ENCODE measurements at places on chromosomes 3 and 15. TPM values are rescaled to one million over a fixed set of nuclear protein-coding genes. Genes with fewer than 3 reads are reported as not detected.

Gene SNTN
- total RNA-seq: not detected

- H3K27ac ChIP-seq: peak overlapping the region; percentile 90
- no peaks in the 10 kb centered on the region for H3K27me3 ChIP-seq
- H3K4me1 ChIP-seq: peaks cover 63% of the 10 kb centered on the region
- DNase-seq: no peak
Observed at GRCh38 chr3:52195823-52196331, 2.1 kb upstream of the ALAS1 start.

DNA sequence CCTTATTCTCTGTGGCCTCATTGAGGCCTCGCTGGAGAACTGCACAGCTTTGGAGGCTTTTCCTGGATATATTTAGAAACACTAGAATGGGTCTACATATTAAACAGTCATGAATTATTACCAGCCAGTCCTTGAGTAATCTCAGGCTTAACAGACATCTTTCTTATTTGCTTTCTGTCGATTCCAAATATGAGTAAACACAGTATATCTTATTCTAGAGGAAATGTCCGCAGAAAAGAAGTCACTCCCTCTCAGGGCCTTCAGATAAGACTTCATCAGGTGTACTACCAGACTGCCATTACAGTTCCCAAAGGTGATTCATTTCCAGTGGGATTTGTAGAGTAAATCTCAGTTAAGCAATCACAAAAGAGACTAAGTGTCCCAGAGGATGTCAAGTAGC is 310.7 kb downstream of the RBMS3 start:
- DNase-seq: no peak
- no peak overlapping the region for H3K4me3 ChIP-seq
- H3K4me1 ChIP-seq: no peaks in the 10 kb centered on the region
- no peaks in the 10 kb centered on the region for H3K27me3 ChIP-seq
- no peak overlapping the region for H3K27ac ChIP-seq

DNA sequence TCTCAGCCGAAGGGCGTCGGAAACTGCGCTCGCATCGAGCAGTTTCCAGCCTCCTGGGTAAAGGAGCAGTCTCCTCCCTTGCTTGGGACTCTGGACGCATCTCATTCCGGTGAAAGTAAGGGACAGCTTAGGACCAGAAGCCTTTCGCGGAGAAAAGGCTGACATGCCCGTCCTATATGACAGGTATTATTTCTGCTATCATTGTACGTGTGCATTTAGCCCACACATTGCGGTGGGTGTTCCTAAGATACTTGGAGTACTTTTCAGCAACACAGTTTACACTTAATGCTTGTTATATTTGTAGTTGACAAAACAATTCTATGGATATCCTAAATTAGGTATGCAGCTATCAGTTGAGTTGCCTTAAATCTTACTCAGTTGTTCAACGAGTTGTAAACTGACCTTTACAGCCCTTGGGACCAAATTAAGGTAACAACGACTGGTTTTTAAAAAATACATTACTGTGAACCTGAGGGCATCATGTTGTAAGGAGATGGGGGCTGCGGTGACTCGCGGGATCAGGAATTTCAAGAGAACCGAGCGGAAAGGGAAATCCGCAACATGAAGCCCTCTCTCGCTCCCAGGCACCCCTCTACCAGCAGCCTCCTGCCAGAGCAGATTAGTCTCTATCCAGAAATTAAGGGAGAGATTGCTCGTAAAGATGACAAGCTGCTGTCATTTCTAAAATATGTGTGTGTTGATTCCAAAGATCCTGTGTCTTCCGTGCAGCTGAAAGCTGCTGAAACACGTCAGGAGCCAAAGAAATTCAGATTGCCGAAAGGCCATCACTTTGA is 632 bp upstream of the COPS2 start:
- peaks cover 9% of the 10 kb centered on the region for H3K4me1 ChIP-seq
- peak overlapping the region; percentile 93 for H3K4me3 ChIP-seq
- no peaks in the 10 kb centered on the region for H3K36me3 ChIP-seq
- no peaks in the 10 kb centered on the region for H3K27me3 ChIP-seq

DNA sequence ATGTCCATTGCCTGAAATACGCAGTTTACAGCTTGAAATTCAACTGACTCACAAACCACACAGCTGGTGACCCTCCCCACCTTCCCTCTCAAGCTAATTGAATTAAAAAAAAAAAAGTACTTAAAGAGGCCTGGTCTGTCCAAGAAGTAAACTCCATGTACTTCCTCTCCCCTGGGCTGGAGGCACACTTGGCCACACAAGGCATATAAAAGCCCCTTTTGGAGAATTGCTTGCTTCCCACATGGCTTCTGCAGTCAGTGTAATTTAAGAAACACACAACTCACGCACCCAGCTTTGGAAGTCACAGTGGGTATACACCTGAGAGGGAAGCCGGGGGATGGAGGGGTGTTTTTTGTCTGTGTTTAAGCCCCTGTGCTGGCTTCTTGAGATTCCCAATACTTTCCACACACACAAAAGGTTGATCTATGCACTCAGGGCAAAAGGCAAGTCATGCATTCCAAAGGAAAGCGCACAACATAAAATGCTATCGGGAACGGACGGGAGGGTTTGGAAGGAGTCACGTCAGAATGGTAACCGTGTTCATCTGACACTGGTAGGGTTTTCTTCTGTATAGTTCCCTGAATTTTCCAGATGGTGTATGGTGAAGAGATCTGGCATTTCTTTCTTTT is 106.6 kb upstream of the ALDH1A3 start:
- DNase-seq: no peak
- H3K4me1 ChIP-seq: no peaks in the 10 kb centered on the region
- peaks cover 5% of the 10 kb centered on the region for H3K27me3 ChIP-seq
- no peak overlapping the region for H3K4me3 ChIP-seq

- no peaks in the 10 kb centered on the region for H3K27me3 ChIP-seq
- peak overlapping the region; percentile 86 for H3K27ac ChIP-seq
- H3K4me1 ChIP-seq: peaks cover 19% of the 10 kb centered on the region
Observed at GRCh38 chr3:100333970-100334487, 528 bp upstream of the NIT2 start.

Gene CIDEC
- 1.0 TPM for total RNA-seq

DNA sequence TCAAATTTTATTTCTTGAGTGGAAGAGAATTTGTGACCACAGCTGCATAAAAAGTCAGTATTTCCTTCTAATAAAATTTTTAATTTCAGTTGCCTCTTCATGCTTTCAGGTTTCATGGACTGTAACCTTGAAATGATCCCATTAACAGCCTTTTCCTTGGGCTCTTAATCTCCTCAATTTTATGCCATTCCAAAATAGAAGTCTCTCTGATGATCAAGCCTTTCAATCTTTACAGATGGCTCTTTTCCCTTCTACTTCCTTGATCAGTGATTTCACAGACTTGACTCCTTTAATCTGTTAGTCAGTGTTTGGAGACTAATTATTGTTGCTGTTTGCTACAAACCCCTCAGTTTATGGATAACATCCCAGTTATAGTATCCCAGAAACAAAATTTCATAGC is 11.9 kb downstream of the TSC22D2 start:
- H3K36me3 ChIP-seq: peaks cover 7% of the 10 kb centered on the region
- H3K27me3 ChIP-seq: no peaks in the 10 kb centered on the region
- peaks cover 89% of the 10 kb centered on the region for H3K4me1 ChIP-seq
- no peak overlapping the region for H3K4me3 ChIP-seq
- DNase-seq: no peak

DNA sequence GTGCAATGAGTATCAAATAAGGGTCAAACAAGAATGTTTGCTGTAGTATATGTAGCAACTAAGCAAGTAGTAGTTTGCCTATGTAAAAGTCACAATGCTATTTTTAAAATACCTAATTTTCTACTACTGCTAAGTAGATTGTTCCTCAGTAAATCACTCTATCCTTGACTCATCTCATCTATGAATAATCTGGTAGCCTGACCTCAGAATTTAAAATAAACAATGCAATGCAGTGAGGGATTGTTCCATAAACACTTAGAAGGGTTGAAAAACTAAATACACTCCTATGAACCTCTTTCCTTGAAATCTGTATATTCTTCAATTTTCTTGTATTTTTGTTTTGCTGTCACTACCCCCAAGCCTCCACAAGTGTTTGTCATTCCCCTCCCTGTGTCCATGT is 253.3 kb downstream of the TBC1D5 start:
- H3K4me3 ChIP-seq: no peak overlapping the region
- H3K27me3 ChIP-seq: no peaks in the 10 kb centered on the region
- no peak overlapping the region for H3K27ac ChIP-seq

GRCh38 chr3:158108445-158108985 is 1.4 kb upstream of the RSRC1 start:
- H3K36me3 ChIP-seq: no peaks in the 10 kb centered on the region
- H3K4me3 ChIP-seq: no peak overlapping the region
- H3K27ac ChIP-seq: no peak overlapping the region
- peaks cover 60% of the 10 kb centered on the region for H3K27me3 ChIP-seq

Gene GREM1
- total RNA-seq: not detected

- H3K27ac ChIP-seq: no peak overlapping the region
- H3K27me3 ChIP-seq: no peaks in the 10 kb centered on the region
- no peak for DNase-seq
- no peaks in the 10 kb centered on the region for H3K4me1 ChIP-seq
- H3K4me3 ChIP-seq: no peak overlapping the region
Observed at GRCh38 chr3:157948605-157949383, 157.4 kb downstream of the SHOX2 start.

- H3K27me3 ChIP-seq: no peaks in the 10 kb centered on the region
- H3K27ac ChIP-seq: no peak overlapping the region
- no peak overlapping the region for H3K4me3 ChIP-seq
- no peak for DNase-seq
- H3K36me3 ChIP-seq: no peaks in the 10 kb centered on the region
- no peaks in the 10 kb centered on the region for H3K4me1 ChIP-seq
Observed at GRCh38 chr15:89946681-89947299, 34.0 kb upstream of the ARPIN start.

- peak; percentile 16 for DNase-seq
- no peaks in the 10 kb centered on the region for H3K27me3 ChIP-seq
- H3K4me3 ChIP-seq: peak overlapping the region; percentile 76
- H3K4me1 ChIP-seq: peaks cover 9% of the 10 kb centered on the region
Observed at GRCh38 chr3:119497820-119498185, 544 bp upstream of the TIMMDC1 start.

Gene ZCWPW2
- total RNA-seq: 2.3 TPM

DNA sequence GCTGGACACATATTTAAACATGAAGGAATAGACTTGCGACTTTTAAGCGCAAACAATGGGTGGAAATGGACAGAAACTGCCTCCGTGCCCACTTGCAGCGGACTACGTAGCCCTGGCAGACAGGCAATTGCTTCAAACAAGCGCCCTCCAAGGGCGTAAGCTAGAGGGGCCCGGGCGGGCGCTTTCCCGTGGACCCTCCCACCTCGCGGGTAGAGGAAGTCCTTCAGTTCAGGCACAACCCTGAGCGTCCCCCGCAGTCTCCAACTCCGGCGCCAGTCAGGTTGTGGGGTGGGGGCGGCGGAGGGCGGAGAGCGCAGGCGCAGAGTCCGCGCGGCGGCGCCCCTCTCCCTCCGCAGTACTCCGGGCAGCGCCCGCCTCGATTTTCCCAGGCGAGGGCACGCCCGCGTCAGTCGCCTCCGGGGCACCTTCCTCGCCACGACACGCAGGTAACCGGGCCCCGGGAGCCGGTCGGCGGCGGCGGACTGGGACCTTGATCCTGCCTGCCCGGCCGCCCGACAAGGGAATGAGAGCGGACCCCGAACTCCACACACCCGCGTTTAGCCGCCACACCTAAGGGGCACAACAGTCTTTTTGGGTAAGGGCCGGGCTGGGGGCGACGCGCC is at the start of gene SLC35G2:
Gene SLC35G2, plus strand, starts transcription at position 358 of the 623 bp plus-strand sequence. CDS start 35,335 bp downstream, outside the sequence.
- peak; percentile 72 for DNase-seq
- H3K27me3 ChIP-seq: peaks cover 3% of the 10 kb centered on the region
- H3K27ac ChIP-seq: peak within 1 kb of the TSS; percentile 80
- H3K4me1 ChIP-seq: peaks cover 21% of the 10 kb centered on the region

Gene XIRP1
- total RNA-seq: 277 TPM

Gene GLT8D1
- 25.3 TPM for total RNA-seq

Gene ANKUB1
- not detected for total RNA-seq

DNA sequence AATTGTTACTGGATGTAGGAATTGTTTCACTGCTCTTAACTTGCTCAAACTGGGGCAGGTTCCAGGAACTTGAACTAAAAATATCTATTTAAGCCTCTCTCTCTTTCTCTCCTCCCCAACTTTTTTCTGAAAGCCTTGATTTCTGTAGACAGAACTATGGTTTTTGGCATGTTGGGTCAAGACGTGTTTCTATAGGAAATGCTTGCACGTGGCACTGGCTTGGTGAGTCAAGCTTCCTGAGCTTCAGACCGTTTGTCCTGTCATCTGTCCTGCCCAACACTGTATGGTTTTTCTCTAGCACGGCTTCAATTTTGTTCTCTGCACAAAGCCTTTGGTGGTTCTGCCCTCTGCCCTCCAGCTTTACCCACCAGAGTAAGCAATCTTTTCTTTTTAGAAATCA is 13.5 kb downstream of the EAF1 start:
- no peaks in the 10 kb centered on the region for H3K27me3 ChIP-seq
- H3K4me1 ChIP-seq: peaks cover 4% of the 10 kb centered on the region
- peaks cover 89% of the 10 kb centered on the region for H3K36me3 ChIP-seq
- H3K27ac ChIP-seq: no peak overlapping the region
- DNase-seq: no peak

DNA sequence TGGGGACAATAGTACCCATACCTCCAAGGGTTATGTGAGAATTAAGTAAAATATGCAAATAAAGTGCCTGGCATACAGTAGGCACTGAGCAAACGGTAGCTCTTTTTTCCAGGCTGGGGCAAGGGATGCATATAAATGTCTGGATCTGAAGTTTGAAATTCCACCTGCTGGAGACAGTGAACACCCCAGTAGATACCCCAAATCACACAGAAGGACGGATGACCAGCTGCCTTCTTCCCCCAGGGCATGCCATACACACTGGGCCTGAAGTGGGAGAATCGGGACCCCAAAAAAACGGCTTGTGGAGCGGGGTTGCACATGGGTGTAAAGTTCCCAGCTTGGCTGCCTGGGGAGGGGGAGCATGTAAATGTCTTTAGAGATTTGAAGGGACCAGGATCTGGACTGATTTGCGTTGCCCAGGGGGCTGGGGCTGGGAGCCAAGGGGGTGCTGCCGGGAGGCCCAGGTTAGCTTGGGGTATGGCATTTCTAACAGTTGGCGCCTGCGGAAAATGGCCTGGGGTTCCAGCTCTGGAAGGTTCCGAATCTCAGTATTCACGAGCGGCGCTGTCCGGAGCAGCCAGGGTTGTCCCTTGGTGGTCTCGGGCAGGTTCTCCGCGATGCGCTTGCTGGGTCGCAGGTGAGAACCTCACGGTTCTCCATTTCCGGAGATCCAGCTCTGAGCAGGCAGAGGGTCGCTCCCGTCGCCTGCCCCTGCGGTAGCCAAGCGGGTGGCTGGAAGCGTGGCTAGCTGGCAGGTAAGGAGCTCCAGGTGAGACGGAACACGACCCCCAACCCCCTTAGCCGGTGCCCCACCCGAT is 42.6 kb upstream of the POLG start:
- H3K27me3 ChIP-seq: peaks cover 40% of the 10 kb centered on the region
- DNase-seq: no peak
- H3K4me1 ChIP-seq: peaks cover 21% of the 10 kb centered on the region
- H3K27ac ChIP-seq: no peak overlapping the region
- no peak overlapping the region for H3K4me3 ChIP-seq
- no peaks in the 10 kb centered on the region for H3K36me3 ChIP-seq

Measured in heart right ventricle (tissue), 16 donors.